Stimulated activated CD8-positive, alpha-beta memory T cell treated with anti-CD3 and anti-CD28 coated beads, Interleukin-15, amount 100 ng/mL, for 24 hours (primary cell): ENCODE measurements at places on chromosomes 2 and 18.

GRCh38 chr18:57427429-57428201, 7.6 kb upstream of the ONECUT2 start:
- DNase-seq: no peak

DNA sequence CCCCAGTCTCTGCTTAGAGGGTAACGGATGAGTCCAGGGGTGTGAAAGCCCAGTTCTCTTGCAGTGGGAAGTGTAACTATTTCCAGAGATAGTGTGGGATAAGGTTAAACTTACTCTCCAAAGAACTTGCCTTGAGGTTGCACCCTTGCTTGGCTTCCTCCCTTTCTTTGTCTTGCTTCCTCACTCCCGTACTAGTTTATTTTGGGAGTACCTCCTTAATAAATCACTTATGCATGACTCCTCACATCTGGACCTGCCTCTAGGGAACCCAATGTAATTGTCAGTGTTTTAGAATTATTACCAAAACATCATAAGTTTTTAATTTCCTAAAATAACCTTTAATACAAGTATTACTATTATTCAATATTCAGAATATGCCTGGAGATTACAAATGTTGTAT, 35.2 kb downstream of the CPO start:
- no peak for DNase-seq

DNA sequence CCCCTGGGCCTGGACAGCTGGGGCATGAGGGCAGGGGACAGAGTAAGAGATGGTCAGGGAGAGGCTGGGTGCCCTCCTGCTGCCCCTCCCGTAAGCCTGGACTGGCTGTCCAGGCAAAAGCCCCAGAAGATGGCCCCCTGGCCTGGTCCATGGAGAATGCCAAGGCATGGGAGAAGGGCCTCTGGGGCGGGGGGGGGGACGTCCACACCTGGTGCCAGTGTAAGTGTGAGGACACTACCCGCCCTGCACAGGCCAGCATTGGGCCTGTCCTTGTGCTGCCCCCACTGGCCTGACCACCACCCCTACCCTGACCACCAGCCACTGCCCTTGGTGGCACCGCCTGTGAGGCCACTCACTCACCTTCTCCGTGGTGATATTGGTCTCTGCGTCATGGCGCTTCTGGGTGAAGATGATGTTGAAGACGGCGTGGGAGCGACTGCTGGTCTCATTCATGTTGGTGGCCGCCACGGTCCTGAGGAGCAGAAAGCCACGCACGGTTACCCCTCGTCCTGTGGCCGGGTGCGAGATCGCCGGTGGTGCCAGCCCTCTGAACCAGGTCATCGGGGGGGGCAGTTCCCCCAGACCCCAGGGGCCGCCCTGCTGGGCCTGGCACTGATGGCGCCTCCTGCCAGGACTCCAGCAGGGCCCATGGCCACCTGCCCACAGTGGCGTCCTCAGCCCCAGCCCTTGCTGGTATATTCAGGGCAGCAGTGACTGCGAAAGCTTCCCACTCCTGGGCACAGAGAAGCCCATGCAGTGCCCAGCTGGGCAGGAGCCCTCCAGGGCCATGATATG, 35.2 kb downstream of the KIF1A start:
- no peak for DNase-seq

- no peak for DNase-seq
Observed at GRCh38 chr2:119028327-119029174, 86.6 kb downstream of the MARCO start.

- DNase-seq: no peak
Observed at GRCh38 chr18:45755934-45756333, 32.0 kb downstream of the SLC14A1 start.

DNA sequence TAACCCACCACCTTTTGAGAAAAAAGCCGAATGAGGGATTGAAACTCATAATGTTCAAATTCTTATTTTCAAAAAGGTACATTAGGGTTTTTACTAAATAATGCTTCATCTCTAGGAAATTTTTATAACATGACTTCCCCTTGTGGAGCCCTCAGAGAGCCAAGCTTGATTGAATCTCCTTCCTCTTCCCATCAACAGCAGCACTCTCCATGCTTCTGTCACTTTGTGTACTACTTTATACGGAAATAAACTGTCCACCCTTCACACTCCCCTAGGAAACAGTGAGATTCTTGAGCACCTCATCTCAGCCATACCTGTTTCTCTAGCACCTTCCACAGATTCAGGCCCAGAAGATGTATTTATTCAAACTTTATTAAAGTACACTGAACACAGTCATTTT, 51.8 kb downstream of the TFPI start:
- DNase-seq: no peak

GRCh38 chr2:238009563-238009962, 42.7 kb downstream of the UBE2F start:
- DNase-seq: no peak

GRCh38 chr2:240965905-240966456, 32.4 kb upstream of the SNED1 start:
- DNase-seq: no peak

DNA sequence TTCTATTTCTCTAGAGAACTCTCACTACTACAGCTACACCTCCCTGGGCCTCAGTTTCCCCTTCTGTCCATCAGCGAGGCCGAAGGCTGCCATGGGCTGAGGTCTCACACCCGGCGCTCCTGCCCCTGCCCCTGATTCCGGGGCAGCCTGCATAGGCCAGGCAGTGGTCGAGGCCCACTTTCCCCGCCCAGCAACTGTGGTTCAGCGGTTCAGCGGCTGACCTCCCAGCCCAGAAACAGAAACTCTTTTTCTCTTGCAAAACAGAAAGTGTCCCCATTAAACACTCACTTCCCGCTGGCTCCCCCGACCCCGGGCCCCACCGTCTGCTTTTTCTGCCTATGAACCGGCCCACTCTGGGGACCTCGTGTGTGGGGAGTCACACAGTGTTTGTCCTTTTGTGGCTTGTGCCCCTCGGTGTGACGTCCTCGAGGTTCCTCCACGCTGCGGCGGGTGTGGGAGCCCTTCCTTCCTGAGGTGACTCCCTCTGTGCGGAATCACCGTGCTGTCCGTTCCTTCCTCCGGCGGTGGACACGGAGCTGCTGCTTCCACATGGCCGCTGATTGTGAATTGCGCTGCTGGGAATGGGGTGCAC, 16.0 kb downstream of the PDCD1 start:
- no peak for DNase-seq

- DNase-seq: no peak
Observed at GRCh38 chr18:31688606-31689005, 4.2 kb upstream of the B4GALT6 start.

DNA sequence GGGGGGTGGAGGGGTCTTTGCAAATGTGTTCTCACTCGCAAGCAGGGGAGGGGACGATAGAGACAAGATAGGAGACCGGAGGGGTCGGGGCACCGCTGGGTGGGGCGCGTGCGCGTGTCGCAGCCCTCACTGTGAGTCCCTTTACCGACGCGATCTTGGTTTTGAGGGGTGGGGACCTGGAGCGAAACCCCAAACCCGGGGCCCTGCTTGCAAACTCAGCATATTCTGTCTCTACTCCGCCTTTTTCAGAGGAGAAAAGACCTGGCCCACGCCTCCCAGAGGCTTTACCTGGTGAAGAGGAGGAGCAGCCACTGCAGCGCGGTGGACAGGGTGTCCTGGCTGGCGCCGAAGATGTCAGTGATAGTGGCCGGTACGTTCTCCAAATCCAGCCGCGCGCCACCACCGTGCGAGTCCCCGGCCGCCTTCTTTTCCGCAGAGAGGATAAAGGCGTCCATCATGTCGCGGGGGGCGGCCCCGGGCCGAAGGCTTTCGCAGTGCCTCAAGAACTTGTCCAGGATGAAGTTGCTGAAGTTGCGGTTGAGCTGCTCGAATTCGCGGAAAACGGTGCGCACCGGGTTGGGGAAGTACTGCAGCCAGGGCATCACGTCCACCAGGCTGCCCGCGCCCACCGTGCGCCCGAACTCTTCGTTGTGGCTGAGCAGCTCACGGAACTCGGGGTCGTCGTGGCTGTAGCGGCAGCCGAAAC, 1.7 kb downstream of the CYP1B1 start:
- no peak for DNase-seq

DNA sequence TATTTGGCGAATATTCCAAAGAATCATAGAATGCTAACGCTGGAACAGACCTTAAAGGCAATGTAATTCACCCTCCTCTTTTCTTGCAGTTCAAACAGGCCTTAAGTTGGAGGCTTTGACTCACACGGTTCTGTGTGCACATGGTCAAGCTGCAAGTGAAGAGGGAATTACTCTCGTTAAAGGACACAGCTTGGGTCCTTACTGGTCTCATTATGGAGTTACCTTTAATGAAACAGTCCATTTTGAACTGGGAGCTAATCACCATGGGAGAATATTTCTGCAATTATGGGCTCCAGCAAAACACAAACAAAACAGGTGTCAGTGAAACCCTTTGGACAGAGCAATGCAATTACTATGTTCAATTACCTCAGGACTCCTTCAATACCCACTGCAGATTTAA, 135.5 kb downstream of the GAREM1 start:
- no peak for DNase-seq
